ENCODE measurements at places on chromosomes 7 and 10.

- DNase-seq: no peak
These were observed 103.4 kb upstream of the ANLN start for GRCh38 chr7:36286226-36286625.

- no peak for DNase-seq
These were observed 57.5 kb downstream of the ICA1 start for GRCh38 chr7:8204339-8205030.

GRCh38 chr10:44053391-44053790, 331.5 kb downstream of the CXCL12 start:
- no peak for DNase-seq

DNA sequence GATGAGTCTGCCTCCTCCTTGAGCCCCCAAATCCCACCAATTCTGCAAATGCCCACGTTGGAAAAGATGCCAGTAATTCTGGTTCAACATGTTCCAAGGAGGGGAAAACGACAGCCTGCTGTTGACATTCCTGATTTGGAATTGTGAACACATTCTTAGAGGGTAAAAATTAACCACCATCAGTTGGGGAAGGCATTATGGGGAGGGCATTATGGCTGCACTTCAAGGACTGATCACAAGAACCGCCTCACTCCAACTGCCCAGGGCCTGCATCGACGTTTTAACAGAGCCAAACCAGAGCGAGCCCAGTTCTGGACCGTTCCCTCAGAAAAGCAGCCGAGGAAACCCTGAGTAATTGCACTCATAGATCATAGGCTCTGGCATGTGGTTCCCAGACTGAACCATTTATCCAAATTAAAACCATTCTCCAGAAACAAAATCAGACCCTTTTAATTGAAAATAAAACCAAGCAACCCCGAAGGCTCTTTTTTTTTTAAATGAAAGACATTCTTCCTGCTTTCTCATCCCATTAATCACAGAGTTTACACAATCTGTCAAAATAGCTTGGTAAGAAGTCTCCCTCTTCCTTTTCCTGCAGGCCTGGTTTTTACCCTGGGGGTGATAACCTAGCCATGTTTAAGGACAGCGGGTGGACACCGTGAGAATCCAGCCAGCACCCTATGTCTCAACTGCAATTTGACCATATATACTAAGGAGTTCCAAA, 8.0 kb downstream of the TNS3 start:
- no peak for DNase-seq

GRCh38 chr10:89100680-89101079, 106.4 kb downstream of the CH25H start:
- no peak for DNase-seq

DNA sequence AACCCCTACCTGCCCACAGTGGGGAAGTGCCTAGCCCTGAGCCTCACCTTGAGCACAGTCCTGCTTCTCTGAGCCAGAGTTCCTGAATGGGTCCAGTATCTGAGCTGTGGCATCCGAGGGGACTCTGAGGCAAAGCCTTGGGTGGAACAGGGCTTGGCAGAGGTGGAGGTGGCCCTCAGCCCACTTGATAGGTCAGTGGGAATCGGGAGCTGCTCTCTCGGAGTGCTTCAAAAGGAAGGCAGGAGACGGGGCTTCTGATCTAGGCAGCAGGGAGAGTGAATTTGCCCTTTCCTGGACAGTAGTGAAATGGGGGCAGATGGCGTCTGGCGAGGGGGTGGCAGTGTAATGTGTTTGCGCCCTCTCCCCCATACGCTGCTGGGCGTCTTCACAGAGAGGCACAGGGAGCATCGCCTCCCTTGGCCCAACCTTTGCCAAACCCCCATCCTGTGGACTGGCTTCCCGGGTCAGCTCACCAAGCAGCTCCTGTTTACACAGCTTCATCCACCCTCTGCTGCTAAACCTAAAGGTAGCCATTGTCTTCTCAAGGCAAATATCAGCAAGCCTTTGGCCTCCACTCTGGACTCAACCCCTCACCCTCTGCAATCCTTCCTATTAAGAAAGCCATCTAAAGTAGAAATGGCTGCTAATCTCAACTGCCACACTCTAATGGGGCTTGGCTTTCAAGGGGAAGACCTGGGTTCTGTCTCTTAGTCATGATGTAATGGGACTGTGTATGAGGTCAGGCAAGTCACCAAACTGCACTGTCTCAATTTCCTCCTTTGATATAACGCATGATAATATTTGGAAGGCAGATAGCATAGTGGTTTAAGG, 21.1 kb upstream of the VDAC2 start:
- no peak for DNase-seq

- no peak for DNase-seq
These were observed 644 bp downstream of the SORBS1 start for GRCh38 chr10:95560278-95561176.

GRCh38 chr7:114818501-114818900, 103.4 kb upstream of the MDFIC start:
- no peak for DNase-seq

DNA sequence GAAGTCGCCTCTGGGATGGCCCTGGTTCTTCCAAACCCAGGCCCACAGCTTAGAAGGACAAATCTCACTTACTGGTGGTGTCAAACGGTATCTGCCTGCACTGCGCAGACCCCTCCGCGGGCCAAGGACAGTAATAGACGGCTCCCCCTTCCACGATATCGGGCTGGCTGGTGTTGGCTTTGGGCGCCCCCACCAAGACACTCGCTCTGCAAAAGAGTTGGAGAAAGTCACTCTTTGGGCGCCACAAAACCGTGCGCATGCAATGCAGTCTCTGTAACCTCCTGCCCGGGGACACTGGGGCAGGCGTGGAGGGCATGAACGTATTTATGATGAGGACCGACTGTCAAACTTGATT, 1.1 kb downstream of the ITGA8 start:
- DNase-seq: no peak

DNA sequence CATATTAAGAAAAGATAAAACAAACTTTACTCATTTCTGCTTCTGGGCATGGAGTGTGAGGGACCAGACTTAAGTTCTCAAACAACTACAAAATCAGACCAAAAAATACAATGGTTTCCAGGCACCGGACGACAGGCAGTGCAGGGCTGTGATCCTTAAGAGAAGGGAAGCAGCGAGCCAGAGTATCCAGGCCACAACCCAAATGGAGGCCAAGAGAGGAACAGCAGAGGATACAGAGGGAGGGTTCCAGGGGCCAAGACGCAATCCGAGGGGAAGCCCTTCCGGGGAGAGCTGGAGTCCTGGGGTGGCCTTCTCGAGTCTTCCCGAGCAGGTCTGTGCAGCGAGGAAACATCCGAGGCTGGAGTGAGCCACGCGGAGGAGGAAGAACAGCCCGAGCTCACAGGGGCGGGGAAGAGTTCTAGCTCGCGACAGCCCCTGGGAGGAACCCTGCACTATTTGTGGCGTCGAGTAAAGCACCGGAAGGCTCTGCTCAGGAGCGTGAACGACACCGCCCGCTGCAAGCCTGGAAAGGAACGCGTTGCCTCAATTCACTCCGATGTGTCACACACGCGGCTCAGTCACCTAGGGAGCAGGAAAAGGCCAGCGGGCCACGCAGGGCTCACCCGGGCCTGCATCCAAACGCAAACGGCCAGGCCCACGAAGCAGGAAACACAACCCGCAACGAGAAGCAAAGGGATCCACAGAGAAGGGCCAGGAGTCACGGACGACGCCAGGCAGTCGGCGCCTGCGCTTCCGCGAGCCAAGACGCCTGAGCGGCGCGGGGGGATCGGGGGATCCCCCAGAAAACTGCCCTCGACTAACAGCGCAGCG, 933 bp upstream of the RNF32 start:
- no peak for DNase-seq

- DNase-seq: no peak
These were observed 336.3 kb downstream of the PTPRN2 start for GRCh38 chr7:158251061-158251965.

DNA sequence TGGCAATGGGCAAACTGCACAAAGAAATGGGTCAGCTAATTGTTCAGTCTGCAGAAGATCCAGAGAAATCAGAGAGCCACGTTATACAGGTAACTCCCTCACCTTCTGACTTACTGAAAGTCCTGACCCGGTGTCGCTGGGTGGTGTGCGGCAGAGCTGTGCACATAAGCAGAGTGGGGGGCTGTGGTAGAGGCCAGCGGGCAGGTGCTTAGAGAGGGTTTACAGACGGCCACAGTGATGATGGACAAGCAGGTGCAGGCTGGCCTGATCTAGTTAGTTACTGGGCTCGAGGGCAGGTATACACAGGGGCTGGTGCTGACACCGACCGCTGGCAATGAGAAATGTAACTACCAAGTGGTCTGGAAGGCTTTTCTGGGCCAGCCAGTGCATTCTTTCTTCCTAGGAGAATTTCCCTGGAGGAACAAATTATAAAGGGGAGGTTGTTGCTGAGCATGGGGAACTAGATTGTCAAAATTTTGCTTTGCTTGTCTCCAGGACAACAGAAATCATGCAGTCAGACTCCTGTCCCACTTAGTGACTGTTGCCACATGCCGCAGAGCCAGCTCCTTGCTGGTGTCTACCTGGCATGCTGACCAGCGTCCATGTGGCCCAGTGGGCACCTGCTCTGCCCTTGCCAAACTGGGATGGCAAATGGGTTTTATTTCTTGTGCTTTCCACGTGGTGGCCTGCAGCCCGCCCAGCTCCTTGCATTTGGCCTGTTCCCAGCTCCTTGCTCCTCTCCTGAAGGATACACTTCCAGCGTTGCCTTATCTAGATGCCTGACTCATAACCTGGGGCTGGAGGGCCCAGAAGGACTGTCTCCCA, 28.8 kb downstream of the DENND10 start:
- DNase-seq: no peak

DNA sequence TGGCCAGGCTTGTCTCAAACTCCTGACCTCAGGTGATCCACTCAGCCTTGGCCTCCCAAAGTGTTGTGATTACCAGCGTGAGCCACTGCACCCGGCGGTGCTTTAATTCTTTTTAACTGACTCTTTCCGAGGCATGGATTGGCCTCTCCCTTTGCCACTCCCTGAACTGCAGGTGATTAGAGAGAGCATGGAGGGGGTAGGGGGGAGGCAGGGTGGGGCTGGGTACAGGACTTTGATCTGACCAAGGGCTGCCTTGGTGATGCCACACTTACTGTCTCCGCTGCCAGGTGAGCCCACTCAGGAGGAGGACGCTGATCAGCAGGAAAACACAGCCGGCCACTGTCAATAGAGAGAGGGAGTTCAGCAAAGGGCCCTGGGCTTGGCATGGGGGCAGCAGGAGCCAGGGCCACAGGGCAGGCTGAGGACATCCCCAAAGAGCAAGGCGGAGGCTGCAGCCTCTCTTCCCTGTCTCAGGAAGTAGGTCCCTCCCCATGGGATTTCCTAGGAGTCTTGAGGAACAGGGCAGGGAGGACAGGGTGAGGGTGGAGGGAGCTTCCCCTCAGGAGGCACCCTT, 40.5 kb upstream of the IL15RA start:
- DNase-seq: no peak

GRCh38 chr10:49300140-49300974, 1.4 kb downstream of the C10orf71 start:
- DNase-seq: no peak

DNA sequence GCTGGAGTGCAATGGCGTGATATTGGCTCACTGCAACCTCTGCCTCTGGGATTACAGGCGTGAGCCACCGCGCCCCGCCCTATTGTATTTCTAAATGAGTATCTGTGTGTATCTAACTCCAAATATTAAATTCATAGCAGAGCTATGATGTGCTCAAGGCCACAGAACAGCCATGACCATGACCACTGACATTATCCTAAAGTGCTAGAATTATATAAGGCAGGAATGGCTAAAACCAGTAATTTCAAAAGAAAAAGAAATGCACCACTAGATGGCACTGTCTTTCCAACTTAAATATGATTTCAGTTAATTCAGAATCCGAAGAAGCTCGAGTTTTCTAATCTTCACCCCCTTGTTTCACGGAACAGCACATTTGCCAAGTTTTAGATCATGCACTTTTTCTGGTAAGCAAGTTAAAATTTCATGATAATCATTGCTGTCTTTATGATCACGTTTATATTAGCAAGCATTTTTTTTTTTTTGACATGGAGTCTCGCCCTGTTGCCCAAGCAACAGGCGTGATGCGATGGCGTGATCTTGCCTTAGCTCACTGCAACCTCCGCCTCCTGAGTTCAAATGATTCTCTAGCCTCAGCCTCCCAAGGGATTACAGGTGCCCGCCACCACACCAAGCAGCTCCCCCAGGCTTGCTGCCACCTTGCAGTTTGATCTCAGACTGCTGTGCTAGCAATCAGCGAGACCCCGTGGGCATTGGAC, 65.3 kb downstream of the OR13A1 start:
- DNase-seq: peak; percentile 13

DNA sequence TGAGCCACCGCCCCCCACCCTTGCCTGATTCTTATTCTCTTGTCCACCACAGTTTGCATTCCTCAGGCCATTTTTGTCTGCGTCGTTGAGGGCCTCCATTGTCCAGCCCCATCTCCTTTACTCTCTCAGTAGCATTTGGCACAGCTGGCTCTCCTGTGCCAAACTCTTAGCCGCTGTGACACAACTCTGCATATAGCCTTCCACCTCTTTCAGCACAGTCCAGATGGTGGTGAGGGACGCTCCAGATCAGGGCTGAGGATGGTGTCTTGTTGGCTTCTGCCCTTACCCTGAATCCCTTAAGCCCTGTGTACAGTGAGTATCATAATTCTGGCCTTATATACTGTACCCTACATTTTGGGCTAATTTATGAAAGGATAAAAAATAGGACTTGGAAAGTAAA, 45.6 kb downstream of the BMPR1A start:
- DNase-seq: no peak

DNA sequence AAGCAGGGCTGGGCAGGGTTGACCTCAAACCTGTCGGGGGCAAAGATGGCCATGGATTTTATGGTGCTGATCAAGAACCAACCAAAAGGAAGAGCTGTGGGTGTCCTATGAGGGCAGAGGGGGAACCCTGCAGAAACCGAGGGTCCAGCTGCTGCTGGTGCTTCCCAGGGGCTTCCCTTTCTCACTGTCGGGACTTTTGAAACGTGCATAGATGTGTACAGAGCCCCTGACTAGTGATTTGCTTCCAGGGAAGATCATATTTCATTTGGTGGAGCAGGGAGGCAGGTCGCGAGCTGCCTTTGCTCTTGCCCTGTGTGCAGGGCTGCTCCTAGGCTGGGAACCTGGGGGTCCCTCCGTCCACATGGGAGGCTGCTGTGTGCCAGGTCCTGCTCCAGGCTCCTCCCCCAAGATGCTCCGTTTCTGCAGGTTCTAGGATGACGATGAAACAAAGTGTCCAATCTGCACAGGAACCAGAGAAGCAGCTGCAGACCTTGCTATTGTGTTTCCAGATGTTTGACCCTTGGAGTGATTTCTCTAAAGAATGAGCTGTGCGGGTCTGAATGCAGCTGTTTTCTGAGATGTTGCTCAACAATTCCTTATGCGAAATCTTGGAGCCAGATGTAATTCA, 9.4 kb upstream of the INPP5A start:
- no peak for DNase-seq

GRCh38 chr7:1095621-1096155, 7.8 kb downstream of the GPER1 start:
- DNase-seq: no peak

DNA sequence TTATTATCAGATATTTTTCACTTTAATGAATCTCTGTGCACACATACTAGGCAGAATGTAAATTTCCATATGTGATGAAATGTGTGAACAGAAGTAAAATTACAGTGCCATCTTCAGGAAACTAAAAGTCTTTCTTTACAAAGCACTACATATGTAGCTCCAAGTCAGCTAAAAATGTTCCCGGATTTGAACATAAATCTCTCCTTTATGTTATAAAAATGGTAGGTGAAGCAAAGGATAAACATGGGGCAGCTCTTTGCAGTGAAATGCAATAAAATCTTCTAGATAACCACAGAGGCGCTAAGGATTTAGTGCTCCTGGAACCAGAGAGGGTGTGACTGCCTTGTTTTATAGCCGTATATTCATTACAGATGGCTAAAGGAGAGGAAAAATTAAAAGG, 104.9 kb upstream of the C7orf33 start:
- DNase-seq: no peak

GRCh38 chr10:27605318-27605717, 101.2 kb downstream of the RAB18 start:
- no peak for DNase-seq

All from NT2/D1 (cell line).